ENCODE measurements at places on chromosomes 13 and 19.

- DNase-seq: no peak
Observed at GRCh38 chr13:27657724-27658123, 36.0 kb downstream of the POLR1D start.

GRCh38 chr19:16849168-16849567 is 20.0 kb downstream of the SIN3B start:
- no peak for DNase-seq

GRCh38 chr19:41219924-41220567 is 1.0 kb downstream of the AXL start:
- peak; percentile 56 for DNase-seq

DNA sequence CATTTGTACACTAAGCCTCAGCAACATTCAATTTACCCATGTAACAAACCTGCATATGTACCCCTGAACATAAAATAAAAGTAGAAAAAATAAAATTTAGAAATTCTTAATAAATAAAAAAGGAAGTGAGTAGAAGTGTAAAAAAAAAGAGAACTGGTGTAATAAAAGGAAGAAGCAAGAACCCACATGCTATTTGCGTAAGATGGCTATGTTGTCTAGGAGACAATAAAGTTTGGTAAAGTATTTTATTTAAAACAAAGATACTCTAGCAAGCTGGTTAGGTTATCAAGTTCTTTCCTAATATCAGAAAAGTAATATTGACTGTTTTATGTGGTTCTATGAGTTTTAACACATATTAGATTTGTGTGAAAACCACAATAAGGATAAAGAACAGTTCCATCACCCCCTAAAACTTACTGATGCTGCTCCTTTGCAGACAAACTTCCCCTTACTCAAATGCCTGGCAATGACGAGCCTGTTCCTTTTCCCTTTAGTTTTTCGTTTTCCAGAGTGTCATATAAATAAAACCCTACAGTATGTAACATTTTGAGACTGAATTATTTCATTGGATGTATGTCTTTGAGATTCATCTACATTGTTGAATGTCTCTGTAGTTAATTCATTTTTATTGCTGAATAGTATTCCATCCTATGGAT is 98.9 kb downstream of the TNFSF13B start:
- no peak for DNase-seq

GRCh38 chr19:6258812-6259311 is 20.9 kb downstream of the MLLT1 start:
- no peak for DNase-seq

DNA sequence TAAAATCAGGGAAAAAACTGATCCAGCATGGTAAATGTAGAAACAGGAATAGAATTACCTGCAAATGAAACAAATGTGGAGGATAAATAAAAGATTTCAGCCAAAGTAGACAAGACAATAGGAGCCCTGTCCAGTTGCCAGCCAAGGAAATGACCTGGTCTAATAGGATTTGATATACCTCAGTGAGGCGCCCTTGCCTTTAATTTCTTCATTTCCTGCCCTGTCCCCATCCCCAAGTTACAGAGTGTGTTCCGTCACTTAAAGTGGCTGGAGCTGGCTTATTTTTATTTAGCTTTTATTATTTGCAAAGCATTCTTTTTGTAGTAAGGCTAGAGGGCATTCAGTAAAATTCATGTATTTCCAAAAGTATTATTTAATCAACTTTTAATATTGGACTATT is 1022.0 kb downstream of the EFNB2 start:
- no peak for DNase-seq

GRCh38 chr13:111393221-111393790 is 72.9 kb downstream of the TEX29 start:
- no peak for DNase-seq

GRCh38 chr19:6760606-6761005 is 6.6 kb downstream of the SH2D3A start:
- no peak for DNase-seq

DNA sequence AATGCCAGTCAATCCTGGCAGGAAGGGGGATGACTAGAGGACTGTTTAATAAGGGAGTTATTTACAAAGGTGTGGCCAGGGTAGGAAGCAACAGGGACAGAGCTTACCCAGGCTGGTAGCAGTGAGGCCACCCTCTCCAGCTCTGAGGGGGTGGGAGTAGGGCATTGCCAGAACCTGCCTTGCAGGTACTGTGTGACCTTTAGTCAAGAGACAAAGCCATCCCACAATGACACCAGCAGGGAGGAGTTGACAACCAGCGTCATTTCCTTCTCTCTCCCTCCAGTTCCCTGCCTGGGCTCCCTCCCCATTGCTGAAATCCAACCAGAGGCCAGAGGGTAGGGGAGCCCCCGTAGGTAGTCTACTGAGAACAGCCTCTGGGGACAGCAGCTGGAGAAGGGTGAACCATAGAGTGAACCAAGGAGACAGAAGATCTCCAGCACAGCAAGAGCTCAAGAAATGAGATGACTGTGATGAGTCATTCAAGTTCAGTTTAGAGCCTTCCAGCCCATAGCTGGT is 33.3 kb upstream of the SPATA13 start:
- DNase-seq: no peak

GRCh38 chr19:30718707-30719106 is 346.5 kb downstream of the ZNF536 start:
- DNase-seq: no peak

DNA sequence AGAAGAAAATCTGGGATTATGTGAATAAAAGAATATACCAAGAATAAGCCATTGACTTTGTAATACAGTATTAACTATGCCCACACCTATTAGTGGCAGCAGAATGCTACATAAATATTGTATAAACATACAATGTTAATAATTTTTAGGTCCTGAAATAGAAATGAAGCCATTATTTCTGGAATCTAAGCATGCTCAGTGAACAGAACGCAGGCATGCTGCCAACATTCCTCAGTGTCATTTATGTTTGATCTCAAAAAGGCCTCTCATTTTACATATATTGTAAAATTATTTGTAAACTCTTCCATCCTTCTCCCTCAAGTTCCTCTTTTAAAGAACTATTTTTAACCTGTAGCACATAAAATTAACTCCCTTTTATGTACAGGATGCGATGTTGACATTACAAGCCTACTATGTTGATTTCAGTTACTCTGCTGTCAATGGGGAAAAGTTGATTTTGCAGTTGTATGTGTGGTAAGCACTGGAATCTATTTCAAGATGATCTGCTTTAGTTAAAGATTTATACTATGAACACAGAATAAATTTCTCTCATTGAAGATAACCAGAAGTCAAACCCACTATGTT is 118.8 kb downstream of the VWA8 start:
- DNase-seq: peak; percentile 63

DNA sequence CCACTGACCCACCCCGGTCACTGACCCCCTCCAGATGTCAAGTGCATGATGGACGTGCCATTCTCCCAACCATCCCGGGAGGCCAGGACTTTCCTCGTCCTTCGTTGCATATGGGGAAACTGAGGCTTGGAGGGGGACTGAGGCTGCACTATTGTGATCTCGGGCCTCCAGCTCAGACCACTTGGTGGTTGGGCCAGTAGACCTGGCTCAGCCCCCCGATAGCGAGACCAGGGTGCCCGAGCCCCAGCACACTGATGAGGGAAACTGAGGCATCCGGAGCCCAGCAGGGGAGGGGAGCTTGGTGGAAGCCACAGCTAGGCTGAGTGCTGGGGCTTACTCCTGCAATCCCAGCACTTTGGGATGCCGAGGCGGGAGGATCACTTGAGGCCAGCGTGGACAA is 10.4 kb downstream of the EFNA2 start:
- no peak for DNase-seq

DNA sequence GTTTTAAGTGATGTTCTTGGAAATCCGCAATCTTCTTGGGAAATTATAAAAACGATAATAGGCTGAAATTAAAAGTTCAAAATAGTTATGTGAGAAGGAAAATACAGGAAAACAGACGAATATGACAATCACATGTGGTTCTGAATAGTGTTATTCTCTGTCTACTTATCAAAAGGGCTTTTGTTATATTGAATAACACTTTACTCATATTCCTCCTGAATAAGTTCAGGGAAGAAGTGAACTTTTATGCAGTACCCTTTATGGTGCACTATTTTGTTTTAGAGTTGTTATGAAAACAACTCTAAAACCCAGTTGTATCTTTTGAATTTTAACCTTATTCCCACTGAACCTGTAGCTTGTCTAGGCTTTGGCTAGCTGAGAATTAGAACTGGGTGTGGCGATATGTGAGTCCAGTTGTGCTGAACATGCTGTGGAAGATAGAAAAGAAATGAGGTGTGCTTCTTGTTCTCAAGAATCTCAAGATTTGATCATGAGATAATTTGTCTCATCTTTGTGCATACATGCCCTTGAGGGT is 384.4 kb downstream of the LMO7 start:
- DNase-seq: no peak

All from fibroblast of skin of abdomen (primary cell).